ENCODE measurements at places on chromosomes 1 and 21.

DNA sequence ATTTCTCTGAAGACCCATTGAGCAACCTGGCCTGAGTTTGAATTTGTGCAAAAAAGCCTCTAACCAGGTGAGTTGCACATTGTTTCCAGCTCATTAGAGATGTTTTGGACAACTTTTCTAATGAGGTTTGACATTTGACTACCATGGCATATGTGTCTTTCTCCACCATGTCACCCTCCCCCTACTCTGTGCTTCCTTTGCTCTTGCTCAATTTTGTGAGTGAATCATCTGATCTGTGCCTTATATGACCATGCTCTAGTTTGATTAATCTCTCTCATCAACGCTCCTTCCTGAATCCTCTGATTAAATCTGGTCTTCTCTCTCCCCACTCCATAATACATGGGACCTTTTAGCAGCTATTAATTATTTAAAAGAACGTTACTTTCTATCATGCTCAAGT is 144.8 kb upstream of the SAMSN1 start:
- DNase-seq, result no peak

DNA sequence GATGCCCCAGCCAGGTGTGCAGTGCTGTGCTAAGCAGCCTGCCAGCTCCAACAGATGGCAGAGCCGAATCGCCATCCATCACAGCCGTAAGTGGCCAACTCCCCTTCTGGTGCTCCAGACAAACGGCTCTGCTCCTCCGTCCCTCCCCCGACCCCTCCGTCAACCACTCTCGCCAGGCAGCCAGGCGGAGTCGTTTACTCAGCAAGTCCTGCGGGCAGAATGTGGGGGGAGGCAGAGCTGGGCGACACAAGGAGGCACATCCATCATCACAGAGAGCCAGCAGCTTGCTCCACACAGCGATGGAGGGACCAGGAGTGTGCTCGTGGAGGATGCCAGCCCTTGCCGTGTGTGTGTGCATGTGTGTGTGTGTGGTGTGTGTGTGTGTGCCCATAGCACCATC is 206.6 kb upstream of the GRIK3 start:
- no peak for DNase-seq

DNA sequence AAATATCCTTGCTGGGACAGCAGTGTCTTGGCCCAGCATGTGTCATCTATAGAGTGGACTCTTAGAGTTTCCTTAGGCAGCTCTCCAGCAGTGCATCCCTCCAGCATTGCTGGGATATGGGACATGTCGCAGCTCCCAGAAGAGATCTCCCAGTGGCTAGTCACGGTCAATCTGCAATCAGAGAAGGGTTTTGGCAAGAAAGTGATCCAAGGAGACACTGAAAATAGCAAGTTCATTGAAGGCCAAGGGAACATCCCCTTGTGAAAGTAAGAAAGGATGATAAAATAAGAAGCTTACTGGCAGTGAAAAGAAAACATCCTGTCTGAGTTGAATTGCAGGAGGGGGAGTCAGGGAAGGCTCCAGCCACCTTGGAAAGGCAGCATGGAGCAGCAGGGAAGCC is 19.3 kb upstream of the NPL start:
- DNase-seq, result no peak

- no peak for DNase-seq
Measured at GRCh38 chr1:211713231-211713630, 37.8 kb upstream of the NEK2 start.

GRCh38 chr1:103948526-103948925 is 198.8 kb downstream of the AMY1C start:
- no peak for DNase-seq

- DNase-seq, result no peak
Measured at GRCh38 chr1:155207806-155208540, at the start of gene THBS3. Gene THBS3, minus strand, starts transcription at chr1:155207897. Its CDS starts 21 bp downstream, at chr1:155207876.

GRCh38 chr1:53696051-53696450 is 42.9 kb downstream of the GLIS1 start:
- DNase-seq, result no peak

DNA sequence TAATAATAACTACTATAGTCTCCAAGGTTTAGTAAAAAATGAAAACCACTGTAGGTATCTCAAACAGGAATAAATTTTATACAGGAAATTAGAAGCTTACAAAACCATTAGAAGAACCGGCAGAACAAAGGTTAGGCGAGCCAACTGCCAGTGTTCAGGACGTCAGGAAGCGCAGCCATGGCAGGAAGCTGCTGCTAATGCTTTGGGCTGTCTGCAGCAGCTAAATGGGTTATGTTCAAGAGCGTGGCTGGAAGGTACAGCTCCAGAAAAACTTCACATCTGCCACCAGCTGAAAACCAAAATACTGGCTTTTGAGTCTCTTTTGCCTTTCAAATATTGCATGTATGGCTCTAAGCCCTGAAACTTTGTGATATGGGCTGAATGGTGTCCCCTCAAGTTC is 35.7 kb upstream of the MYSM1 start:
- DNase-seq, result no peak

DNA sequence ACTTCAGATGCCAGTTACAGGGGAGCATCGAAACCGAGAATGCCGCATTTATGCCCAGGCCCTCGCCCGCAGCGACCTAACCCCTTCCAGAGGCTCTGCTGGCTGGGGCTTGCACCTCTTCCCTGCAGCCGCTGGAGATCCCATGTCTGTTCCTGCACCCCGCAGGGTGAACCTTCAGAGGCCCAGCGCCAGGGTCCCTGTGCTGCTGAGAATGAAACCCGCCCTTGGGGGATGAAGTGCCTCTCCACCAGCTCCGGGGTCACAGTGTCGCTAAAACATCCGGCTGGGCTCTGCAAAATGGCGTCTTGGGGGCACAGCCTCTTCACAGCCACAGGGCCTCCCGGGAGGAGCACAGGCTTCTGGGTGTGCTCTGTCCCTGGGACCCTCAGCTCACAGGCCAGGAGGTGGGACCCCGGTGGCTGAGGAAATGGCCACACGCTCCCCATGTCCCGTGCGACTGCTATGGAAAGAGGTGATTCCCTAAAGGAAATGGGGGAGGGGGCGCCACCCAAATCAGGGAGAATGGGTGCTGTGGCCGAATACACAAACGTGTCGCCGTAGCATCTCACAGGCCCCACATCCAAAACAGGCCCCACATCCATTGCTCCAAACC is 39.9 kb upstream of the TSPEAR start:
- DNase-seq, result no peak

GRCh38 chr1:121516234-121516967 is 331.6 kb downstream of the SRGAP2C start:
- DNase-seq, result no peak

DNA sequence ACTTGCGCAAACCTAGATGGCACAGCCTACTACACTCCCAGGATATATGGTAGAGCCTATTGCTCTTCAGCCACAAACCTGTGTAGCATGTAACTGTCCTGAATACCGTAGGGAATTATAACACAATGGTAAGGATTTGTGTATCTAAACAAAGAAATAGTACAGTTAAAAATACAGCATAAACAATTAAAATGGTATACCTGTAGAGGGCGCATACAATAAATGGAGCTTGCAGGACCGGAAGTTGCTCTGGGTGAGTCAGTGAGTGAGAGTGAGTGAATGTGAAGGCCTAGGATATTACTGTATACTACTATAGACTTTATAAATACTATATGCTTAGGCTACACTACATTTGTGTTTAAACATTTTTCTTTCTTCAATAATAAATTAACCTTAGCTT is 99.3 kb downstream of the PLD5 start:
- no peak for DNase-seq

- DNase-seq, result no peak
Measured at GRCh38 chr1:172215006-172215405, 205.5 kb upstream of the C1orf105 start.

DNA sequence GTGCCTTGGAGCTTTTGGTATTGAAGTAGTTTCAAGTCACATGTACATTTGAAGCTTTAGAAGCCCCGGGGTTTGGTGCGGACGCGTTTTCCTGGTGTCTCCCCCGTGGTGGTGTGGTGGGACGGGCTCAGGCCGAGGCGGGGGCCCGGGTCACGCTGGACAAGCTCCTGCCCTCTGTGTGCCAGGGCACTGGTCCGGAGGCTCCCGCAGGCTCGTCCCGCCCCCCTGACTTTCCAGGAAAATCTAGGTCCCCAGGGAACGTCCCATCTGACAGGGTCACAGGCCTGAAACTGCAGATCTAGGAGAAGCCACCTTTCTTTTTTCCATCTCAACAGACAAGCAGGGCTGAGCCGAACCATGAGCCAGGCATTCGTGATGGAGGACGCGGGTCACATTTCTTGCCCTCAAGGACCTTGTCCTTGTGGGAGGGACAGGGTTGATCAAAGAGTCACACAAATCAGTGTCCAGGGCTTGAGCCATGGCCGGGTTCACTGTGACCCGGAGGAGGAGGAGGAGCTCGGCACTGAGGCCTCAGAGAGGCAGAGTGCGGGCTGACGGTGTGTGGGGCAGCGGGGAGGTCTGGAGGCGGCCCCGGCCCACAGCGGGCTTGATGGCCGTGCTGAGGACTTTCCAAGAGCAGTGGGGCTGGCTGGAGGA is 1.6 kb downstream of the DMRTB1 start:
- DNase-seq, result no peak

DNA sequence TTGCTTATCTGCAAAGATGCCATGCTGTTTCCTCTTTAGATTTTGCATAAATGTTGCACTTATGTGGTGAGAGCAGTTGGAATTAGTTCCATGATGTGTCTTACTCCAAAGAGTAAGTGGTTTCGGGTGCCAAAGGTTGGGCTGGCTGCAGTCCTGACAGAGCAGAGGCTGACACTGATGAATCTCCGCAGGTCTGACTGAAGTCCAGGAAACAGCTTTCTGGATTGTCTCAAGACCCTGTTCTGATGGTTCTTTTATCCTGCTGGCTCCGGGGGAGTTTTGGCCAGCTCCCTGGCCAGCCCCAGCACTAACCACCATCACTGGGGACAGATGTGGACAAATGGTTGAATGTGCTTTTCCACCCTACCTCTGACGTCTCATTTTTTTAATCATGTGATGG is 207.2 kb upstream of the KIAA0040 start:
- no peak for DNase-seq

DNA sequence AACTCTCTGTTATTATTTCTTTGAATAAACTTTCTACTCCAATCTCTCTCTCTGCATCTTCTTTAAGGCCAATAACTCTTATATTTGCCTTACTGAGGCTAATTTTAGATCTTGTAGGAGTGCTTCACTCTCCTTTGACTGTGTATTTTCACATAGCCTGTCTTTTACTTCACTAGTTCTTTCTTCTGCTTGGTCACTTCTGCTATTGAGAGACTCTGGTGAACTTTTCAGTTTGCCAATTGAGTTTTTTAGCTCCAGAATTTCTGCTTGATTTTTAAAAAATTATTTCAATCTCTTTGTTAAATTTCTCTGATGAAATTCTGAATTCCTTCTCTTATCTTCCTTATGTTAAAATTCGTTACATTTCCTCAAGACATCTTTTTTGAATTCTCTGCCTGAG is 18.2 kb downstream of the GPR88 start:
- no peak for DNase-seq

DNA sequence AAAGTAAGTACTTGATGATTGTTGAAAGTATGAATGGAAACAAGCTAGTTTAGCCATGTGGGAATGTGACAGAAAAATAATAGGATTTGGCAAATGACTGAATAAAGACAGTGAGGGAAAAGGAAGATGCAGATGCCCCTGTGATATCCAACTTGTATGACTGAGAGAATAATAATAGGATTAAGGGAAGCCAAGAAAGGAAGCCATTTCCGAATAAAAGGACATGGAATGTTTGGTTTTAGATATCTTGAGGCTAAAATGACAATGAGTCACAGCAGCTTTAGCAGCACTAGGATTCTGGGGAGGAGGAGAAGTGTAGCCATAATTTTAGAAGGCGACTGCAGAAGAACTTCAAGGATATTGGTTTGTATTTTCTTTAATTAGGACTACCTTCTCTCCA is 109.2 kb downstream of the TTLL7 start:
- no peak for DNase-seq

- DNase-seq, result no peak
Measured at GRCh38 chr21:23026878-23027277, 2028.7 kb downstream of the NCAM2 start.
